A549 treated with ZK216348 at 1 μM for 4 hours (cell line): ENCODE measurements at places on chromosomes 5 and 9. TPM values are rescaled to one million over a fixed set of nuclear protein-coding genes. Genes with fewer than 3 reads are reported as not detected.

The CLIC3 gene
- total RNA-seq = 2.2 to 4.2 TPM (median 3.7 TPM) in 5 replicates

The TSLP gene
- not detected in 5 replicates for total RNA-seq

The SARDH gene
- 0.11 to 0.16 TPM (median 0.15 TPM) in 3 of 5 replicates, not detected in the others for total RNA-seq

The ARRDC1 gene
- 26.9 to 54.5 TPM (median 45.5 TPM) in 5 replicates for total RNA-seq

The PCDHB12 gene
- not detected in 5 replicates for total RNA-seq
